ENCODE measurements at places on chromosomes 5 and 9.

- DNase-seq, result no peak
These were observed 42.7 kb downstream of the C5orf22 start for GRCh38 chr5:31574772-31575171.

DNA sequence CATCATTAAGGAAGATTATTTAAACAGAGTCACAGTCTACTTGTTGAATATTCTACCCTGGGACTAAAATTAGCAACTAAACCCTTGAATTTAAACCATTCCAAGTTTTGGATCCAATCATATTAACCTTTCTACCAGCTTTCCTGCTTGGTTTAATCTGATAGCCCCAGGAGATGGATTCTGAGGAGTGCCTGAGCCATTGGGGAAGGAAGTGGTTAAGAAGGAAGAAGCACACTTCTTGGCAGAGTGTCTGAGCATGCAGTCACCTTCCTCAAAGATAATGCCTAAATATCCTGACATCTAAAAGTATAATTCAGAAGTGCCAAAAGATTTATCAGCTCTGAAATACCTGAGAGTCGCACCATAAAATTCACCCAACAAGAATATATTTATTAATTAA is 74.1 kb upstream of the SNCAIP start:
- no peak for DNase-seq

- DNase-seq, result no peak
These were observed 33.3 kb downstream of the PARP8 start for GRCh38 chr5:50699737-50700136.

GRCh38 chr9:97638666-97639065 is 5.0 kb downstream of the NCBP1 start:
- DNase-seq, result no peak

GRCh38 chr9:95822583-95823431 is 52.7 kb upstream of the ERCC6L2 start:
- no peak for DNase-seq
